Skeletal muscle cell (primary cell): ENCODE measurements at places on chromosomes 6 and 20.

- DNase-seq = no peak
These were observed 19.1 kb downstream of the GCNT2 start for GRCh38 chr6:10540073-10540746.

DNA sequence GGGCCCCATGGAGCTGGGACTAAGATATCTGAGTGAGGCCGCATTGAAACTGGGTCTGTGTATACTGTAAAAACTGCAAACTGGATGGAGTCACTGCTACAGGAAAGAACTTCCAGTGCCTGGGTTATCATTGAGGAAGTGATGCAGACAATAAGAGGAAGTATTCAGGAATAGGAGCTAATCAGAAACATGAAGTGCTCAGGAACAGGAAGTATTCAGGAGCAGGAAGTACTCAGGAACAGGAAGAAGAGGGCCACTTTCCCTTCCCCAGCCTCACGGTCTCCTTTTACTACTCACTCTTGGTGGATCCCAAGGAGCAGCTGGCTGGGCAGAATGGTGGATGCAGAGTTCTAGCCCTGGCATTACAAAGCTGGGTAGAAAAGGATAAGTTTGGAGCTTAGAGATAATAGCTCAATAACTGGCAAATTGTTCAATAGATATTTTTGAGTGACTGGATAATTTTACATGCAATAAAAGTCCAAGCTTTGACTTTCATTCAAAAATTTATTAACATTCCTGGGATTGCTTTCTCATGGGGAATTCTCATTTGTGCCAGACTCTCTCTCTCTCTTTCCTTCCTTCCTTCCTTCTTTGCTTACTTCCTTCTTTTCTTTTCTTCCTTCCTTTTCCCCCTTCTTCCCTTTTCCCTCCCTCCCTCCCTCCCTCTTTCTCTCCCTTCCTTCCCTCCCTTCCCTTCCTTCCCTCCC, 82.2 kb upstream of the PAX1 start:
- no peak for DNase-seq

GRCh38 chr20:25295386-25296093, 47.7 kb downstream of the PYGB start:
- DNase-seq = no peak

DNA sequence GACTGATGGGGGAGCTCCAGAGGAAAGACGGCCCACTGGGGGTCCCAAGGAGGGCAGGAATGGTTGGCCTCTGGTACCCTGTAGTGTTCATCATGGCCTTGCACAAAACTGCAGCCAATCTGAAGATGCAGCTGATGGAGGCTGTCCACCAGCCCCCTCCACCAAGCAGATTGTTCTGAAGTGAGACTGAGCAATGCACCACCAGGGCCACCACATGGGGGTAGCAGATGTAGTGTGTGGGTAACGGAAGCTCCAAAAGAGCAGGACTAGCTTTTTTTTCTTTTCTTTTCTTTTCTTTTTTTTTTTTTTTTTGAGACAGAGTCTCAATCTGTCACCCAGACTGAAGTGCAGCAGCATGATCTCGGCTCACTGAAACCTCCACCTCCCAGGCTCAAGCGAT, 181.0 kb upstream of the MYLIP start:
- DNase-seq = no peak

- DNase-seq = no peak
These were observed 47.4 kb upstream of the FAM83D start for GRCh38 chr20:38878866-38879265.

- peak; percentile 25 for DNase-seq
These were observed 113.4 kb downstream of the FAM50B start for GRCh38 chr6:3962291-3963280.

DNA sequence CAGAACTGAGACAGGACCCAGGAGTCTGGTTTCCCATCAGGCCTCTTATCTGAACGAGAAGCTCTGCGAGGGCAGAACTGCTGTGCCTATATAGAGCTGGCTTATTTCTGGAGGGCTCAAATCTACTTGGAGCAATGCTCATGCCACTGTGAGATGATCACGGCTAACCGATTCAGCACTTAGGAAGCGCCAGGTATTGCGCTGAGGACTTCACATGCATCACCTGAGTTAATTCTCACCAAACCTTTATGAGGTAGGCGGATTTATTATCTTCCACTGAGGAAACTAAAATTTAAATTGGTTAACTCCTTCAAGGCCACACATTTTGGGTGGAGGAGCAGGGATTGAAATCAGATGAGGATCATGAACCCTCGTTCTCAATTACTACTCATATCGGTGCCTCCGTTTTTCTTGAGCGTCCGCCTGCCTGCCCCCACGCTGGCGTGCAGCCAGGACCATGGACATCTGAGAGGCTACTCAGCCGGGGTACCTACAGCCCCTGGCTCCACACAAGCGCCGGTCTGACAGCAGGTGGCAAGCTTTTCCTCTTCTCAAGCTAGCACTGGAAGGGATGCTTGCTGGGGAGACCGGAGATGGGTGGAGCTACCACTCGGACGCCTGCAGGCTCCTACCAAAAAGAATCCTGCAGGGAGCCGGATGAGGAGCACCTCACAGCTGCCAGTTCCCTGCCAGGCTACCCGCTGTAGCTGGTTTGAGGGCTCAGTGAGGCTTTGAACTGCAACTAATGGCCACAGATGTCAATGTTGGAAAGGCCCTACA, 1.0 kb upstream of the PCIF1 start:
- no peak for DNase-seq

DNA sequence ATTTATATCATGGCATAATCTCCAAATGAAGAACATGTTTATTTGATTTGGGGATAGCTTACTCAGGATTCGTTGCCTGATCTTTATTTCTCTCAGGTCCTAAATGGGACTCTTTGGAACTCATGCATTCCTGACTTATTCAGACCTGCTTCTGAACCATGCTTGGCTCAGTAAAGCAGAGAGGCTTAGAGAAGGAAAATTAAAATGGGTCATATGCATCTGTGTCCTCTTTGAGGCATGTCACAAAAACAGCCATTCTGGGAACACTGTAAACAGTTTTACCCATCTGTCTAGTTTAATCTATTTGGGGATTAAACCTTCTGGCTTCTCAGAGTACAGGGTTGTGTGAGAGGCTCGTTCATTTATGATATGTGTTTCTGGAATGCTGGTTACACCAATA, 1017.3 kb downstream of the KIF16B start:
- no peak for DNase-seq

DNA sequence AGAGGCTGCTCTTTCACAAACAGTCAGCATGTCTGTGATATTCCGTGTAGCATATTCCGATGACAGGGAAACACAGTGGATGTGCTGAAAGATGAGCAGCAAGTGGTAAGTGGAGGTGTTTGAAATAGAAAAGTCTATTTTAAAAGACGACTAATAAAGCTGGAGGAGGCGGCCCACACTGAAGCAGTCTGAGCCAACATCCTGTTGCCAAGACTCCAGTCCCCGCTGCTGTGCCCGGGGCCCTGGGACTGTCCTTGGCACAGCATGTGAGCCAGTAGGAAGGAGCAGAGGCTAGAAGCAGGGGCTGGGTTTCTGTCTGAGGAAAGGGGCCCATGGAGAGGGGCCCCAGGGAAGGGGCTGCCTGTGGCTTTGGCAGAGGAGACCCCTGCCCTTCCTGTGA, 351.5 kb upstream of the CHD6 start:
- DNase-seq = no peak

DNA sequence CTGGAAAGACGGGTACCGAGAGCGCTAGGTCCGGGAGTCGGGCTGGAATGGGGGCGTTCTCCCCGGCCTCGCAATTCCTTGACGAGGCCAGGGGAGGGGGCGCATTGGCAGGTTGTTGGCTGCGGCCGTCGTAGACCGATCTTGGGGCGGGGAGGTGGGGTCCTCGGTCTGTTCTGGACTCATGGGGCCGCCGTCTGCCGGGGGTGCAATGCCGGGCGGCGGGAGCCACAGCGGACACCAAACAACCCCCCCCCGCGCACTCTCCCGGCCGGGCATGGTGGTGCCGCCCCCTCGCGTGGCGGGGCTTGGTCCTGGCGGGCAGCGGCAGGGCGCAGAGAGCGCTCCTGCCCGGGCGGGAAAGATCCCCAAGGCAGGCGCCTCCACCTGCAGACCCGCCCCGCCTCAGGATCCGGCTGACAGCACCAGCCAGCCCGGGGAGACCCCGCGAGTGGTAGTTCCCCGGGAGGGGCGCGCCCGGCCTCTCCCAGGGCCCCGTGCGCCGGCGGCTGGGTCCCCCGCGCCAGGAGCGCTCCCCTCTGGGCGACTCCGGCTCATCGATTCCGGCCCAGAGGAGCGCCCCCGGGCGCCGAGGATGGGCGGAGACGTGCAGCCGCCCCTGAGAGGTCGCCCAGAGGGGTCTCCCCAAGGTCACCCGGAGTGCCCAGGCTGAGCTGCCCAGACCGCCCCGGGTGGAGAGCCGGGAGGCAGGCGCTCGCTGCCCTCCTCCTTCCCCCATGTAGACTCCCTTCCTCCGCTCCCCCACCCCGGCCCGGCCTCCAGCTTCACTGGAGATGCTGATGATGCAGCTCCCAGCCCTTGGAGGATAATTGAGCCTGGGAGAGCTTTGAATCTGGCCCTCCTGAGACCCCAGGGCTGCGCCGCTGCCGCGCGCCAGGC, 709 bp downstream of the PPP1R16B start:
- no peak for DNase-seq
